ENCODE measurements at places on chromosomes 4 and X. TPM values are rescaled to one million over a fixed set of nuclear protein-coding genes. Genes with fewer than 3 reads are reported as not detected.

The AMBN gene
- not detected for total RNA-seq

- DNase-seq = peak; percentile 75
Measured at GRCh38 chr4:23728393-23728792, 161.5 kb downstream of the PPARGC1A start.

The THAP9 gene
- total RNA-seq = 1.6 TPM

The BCLAF3 gene
- total RNA-seq = 4.8 TPM

GRCh38 chrX:109264878-109265277, 217.0 kb downstream of the GUCY2F start:
- DNase-seq = no peak
